ENCODE measurements at places on chromosomes 1 and 21.

GRCh38 chr1:9078015-9078751 lies 8.7 kb upstream of the SLC2A5 start:
- no peak for DNase-seq

DNA sequence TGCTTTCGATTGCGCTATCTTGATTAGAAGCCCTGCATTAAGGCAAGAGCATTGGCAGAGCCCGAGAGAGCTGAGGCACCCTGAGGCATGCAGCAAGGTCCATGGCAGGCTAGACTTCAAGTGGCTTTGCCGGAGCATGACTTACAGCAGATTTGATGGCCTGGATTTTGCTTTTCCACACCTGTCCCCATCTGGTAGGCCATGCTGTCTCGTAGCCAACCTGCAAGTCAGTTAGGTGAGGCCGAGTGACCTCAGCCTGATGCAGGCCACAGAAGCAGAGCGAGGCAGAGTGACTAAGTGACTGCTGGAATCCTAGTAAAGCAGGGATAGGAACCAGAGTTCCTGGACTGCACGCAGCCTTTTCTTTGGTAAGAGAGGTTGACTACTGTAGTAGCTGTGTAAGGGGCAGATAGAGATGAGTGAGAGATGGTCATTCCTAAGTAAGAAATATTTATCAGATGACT lies 148.9 kb downstream of the PBX1 start:
- DNase-seq: no peak

DNA sequence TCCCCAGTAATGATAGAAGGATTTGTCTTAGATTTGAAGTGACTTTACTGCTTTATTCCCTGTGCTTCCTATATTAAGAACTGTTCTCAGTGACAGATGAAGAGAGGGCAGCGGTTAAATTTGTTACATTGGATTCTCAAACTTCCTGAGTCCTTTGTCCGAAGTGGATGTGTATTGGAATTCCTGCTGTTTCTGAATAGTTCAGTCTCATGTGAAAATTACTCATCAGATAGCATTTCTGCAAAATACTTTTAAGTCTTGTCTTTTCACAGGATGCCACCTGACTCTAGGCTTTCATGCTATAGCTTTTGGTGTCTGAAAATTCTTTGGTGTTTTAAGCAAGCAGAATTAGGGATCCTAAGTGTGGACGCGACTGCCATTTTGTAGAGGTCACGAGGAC lies 83.6 kb downstream of the PRDM2 start:
- DNase-seq: no peak

GRCh38 chr1:161970633-161971032 lies 53.0 kb downstream of the OLFML2B start:
- no peak for DNase-seq

DNA sequence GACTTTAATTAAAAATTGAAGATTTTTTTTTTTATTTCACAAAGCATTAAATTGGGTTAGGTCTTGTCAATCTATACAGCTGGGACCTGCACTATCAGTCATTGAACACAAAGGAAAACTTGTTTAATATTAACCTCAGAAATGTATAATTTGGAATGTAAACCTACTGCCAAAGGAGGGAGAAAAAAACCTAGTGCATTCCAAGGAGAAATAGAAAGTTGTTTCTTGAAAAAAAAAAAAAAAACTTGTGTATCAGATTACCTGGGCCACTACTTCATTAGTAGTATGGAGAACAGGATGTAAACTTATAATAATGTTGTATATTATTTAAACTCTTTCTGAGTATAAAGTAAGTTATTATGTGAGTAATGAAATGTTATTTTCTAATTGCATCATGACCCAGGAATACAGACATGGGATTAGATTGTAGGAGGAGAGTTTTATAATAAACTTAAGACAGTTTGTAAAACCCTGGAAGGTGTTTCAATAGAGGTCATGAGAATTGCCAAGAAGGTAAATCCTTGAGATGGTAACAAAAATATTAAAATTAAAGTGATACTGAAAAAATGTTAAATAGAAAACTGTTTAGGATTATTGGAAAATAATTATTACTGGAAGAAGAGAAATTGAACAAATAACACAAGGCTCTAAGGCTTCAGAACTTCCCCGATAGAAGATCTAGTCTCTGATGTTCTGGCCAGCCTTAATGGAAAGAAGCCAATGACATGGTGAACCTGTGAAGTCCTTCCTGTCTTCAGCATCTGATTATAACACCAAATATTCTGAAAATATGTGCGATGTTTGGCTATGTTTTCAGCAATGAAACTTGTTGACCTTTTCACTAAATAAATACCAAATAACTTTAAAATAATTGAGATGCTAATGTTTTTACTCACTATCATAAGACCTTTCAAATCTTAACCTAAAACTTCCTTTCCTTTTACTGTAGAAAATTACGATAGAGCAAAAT lies 412.8 kb upstream of the LYPLAL1 start:
- no peak for DNase-seq

DNA sequence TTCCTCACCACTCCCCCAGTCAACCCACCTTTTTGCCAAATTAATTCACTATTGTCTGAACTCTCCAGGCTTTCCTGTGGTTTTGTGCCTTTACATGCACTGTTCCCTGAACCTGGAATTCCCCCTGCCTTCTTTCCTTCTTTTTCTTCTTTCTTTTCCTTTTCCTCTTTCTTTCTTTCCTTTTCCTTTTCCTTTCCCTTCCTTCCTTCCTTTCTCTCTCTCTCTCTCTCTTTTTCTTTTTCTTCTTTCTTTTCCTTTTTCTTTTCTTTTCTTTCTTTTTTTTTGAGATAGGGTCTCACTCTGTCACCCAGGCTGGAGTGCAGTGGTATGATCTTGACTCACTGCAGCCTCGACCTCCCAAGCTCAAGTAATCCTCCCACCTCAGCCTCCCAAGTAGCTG lies 56.6 kb upstream of the CDC42BPA start:
- no peak for DNase-seq

DNA sequence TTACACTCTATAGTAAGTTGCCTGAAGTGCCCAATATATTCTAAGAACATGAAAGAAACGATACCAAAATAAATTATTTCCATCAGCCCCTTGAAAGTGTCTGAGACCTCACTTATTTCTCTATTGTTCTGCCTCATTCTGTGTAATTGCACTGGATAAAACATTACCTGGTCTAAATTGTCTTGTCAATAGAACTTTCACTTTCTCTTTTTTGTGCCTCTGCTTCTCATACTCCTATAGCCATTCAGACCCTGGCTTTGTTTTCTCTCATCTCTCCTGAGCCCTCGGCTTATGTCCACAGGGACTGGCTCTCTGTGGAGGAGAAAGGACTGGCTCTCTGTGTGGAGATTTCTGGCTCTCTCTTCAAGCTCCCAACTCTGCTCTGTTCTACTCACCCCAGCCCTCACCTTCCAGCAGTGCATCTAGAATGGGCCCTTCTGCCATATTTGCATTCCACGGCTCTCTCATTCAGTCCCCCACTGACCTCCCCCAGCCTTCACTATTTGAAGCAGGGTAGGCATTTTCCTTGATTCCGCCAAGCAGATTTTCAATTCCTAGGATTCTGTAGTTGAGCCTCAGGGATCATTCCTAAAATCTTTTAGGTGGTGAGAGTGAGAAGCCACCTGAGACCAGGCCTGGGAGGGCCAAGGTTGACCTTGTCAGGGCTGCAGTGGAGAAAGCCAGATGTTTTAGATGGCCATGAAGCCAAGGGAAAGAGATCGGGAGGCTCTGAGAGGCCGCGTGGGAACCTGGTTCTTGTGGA lies 15.9 kb upstream of the GALNT2 start:
- DNase-seq: no peak

DNA sequence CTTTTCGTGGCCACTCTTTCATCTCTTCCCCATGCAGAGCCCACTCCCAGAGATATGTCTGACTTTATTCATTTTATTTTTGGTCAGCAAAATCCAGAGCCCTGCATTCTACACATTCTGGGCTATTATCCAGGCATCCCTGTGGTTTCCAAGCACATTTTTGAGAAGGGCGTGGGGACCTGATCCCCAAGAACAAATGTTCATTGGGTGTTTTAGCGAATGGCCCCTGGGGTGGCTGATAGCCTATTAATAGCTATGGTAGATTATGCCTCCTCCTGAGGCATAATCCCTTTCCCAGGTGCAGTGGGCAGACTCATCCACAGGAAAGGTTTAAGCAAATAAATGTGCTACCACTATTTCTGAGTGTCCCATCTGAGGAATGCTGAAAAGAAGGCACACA lies 511.8 kb upstream of the USP24 start:
- DNase-seq: no peak

DNA sequence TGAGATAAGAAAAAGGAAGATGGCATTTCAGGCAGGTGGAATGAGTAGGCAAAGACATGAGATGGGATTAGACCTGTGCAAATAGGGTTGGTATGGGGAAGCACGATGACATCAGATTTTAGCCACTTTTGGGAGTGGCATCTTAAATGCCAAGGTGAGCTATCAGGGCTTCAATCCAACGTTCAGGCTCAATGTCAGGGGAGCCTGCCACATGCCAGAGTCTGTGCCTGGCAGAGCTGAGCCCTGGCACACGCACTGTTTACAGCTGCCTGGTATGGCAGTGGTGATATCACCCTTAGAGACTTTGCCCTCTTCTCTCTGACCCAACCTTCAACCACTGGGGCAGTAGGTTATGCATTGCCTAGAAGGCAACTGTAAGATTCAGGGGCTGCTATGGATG lies 1.1 kb upstream of the GUCA2B start:
- DNase-seq: no peak

DNA sequence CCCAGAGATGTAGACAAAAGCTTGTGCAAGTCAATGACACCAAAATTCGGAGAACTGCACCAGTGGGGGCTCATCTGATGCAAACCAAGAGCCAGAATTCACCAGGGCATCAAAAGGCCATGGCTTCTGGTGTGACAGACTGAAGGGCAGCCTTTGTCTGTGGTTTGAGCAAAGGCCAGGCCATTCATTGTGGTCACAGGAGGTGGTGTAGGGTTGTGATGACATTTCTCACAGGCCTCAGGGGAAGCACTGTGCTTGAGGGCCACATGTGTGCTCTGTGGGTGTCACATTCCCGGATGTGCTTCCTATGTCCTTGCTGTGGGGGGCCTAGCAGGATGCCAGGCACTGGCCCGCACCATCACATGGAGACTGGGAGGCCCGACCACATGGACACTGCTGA lies 22.5 kb upstream of the KCNE1 start:
- no peak for DNase-seq

- DNase-seq: no peak
These were observed 2.1 kb downstream of the VCAM1 start for GRCh38 chr1:100721526-100722207.

DNA sequence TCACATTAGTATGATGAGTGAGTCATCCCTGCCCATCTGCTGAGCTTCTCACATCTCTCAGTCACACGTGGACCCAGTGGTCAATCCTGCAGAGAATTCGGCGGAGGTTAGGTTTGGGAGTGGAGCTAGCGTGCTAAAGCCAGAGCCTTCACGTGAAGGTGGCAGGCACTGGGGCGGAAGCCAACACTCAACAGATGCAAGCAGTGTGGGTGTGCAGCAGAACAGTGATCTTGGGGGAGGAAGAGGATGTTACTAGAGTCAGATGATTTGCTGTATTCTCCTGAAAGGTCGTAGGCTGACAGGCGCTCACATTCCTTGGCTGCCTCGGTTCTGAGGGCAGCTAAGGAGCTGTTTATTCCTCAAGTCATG lies 6.7 kb downstream of the C1orf115 start:
- DNase-seq: no peak

- DNase-seq: peak; percentile 74
These were observed 216.8 kb downstream of the TOMM20 start for GRCh38 chr1:234911787-234912186.

DNA sequence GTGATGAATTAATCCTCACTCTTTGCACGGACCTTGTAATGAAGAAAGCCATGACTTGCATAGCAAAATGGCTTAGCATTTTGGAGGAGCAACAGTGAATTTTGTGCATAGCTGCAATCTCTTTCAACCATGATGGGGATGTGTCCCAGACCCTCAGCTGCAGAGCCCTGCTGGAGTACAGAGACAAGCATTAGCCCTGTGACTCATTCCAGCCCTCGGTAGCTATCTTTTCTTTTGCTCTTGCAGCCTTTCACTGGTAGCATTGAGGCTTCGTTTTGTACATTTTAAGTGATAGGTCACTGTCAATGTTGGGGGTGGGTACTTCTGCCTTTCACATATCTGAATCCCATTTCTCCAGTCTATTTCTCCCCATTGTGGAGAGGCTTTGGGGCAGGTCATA lies 58.4 kb downstream of the SLC35F3 start:
- no peak for DNase-seq

DNA sequence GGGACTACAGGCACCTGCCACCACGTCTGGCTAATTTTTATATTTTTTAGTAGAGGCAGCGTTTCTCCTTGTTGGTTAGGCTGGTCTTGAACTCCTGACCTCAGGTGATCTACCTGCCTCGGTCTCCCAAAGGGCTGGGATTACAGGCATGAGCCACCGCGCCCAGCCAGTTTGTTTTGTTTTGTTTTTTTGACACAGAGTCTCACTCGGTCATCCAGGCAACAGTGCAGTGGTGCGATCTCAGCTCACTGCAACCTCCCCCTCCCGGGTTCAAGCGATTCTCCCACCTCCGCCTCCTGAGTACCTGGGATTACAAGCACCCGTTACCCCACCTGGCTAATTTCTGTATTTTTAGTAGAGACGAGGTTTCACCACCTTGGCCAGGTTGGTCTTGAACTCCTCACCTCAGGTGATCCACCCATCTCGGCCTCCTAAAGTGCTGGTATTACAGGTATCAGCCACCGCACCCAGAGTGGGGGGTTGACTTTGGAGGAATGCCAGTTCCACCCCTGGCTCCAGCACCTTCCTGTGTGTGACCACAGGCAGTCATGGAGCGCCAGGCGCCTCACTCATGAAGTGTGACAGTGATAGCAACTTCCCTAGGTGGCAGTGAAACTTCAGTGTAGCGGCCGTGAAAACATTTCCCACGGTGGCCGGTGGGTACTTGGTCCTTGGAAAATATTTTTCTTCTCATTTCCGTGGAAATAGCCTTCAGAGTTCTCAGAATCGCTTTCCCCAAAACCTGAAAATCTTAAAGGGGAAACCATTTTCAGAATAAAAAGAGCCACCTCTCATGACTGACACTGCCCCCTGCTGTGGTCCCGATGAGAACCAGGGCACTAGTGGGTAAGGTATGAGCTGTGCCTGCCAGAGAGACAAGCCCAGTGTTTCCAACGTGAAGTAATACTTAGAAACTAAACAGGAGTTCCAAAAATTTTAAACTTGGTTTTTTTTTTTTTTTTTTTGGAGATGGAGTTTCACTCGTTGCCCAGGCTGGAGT lies 48.6 kb downstream of the WDR4 start:
- peak; percentile 65 for DNase-seq

DNA sequence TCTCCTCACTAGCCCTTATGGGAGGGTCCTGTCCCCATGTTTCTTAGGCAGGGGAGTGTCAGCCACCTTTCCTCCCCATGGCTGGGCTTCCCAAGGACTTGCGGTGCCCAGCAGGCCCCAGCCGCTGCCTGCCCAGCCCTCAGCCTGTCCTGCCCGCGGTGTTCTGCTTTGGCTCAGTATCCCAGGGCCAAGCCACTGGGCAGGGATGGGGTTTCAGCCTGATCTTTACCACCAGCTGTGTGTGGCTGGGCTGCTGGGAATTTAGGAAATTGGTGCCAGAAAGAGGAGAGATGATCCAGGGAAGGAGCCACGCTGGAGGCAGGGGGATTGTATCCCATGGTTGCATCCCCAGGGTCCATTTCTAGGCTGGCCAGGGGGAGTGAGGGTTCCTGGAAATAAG lies 6.9 kb upstream of the IGFN1 start:
- DNase-seq: peak; percentile 57

All from activated effector memory CD4-positive, alpha-beta T cell treated with anti-CD3 and anti-CD28 coated beads, Interleukin-2, amount 50 U/mL, for 16 hours (primary cell).